ENCODE measurements at places on chromosomes 5 and 9.

DNA sequence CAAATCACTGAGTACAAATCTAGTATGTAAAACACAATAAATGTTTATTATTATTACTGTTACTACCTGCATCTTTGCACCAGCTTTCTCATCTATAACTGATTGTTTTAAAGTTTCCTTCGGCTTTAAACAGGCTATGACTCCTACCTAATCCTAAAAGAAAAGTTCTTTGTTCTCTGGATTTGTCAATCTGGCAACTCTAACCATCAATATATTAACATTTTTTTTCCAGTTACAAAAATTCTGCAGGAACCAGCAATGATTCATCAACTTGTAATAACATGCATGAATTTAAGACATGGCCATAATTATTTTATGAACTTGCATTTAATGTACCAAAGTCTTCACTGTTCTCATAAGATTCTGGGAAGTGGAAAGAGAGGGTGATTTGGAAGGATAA, 228.5 kb downstream of the PIK3R1 start:
- no peak for ATAC-seq

DNA sequence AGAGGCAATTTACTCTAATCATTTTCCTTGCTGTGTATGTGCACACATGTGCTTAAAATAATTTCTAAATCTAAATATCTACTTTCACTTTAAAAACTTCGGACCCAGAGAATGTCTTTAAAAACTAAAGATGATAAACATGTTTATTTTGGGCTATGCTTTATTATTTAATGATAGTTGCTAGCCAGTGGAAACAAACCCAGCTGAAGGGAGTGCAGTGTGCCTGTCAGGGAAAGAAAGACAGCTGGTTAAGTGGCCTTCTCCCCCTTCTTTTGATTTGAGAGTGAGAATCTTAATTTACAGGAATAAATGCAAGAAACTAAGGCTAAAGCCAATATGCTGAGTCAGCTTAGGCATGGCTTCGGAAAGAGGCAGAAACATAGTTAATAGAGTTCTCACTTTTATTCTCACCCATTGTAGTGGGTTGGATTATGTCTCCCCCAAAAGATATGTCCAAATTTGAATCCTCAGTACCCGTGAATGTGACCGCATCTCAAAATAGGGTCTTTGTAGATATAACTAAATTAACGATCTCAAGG, 111.4 kb downstream of the DCP2 start:
- no peak for ATAC-seq

GRCh38 chr9:107874591-107875369, 385.2 kb upstream of the KLF4 start:
- no peak for ATAC-seq

GRCh38 chr5:137901011-137901817, 12.0 kb downstream of the PKD2L2 start:
- ATAC-seq: no peak

DNA sequence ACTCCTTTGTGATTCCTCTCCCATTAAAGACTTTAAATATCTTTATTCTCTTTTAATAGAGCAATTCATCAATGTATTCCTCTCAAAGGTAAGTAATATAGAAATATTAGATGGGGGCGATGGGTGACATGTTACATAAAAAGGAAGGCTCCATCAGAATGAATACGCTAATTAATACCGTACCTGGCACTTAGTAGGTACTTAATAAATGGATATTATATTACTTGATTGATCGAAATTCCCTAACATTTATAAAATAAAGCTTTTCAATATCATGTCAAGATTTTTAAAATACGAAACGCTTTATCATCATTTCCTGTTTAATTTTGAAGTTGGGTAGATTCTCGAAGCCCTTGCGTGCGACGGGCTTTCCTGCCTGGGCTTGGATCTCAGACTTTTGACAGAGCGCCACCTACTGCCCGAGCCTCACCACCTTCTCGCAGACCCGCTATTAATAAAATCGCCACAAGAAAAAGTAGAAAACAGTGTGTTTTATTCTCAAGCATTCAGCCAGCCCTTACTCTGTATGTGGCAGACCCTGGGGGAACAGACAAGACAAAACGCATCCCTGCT, 99.4 kb downstream of the C5orf15 start:
- ATAC-seq: peak; percentile 57

DNA sequence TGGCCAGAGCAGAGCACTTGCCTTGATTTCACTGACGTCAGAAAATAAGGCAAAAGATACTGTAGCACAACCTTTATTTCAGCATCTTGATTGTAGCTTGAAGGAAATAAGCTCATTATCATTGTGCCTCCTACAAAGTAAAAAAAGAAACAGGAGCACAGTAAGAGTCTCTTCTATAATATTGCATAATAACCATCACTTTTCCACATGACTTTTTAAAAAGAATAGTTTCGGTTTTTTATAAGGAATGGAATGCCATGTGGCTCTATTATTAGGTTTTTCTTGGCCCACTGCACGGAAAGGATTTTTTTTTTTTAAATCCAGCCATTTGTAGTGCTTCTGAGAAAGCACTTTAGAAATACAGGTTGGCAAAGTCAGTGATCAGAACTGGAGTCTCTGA, 655.3 kb downstream of the LRRC70 start:
- ATAC-seq: peak; percentile 58

- no peak for ATAC-seq
Measured at GRCh38 chr9:121581786-121582600, 69.4 kb upstream of the DAB2IP start.

GRCh38 chr5:168354397-168354796, 63.0 kb downstream of the WWC1 start:
- ATAC-seq: no peak
